ENCODE measurements at places on chromosomes 4 and X.

DNA sequence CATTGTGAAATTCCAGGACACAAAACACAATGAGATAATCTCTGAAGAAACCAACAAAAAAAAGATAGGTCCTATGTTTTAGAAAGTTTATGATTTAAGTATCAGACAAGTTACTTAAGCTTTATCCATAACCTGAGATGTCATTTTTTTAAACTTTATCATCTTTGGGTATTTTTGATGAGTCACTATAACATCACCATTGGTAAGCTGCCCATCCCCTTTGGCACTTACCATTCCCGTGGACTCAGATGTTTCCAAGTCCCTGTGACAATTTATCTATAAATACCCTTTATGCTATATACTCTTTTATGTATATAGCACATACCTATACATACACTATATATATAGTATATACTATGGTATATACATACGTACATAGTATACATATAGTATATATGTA is 198.9 kb upstream of the GEMIN8 start:
- no peak for DNase-seq

- no peak for DNase-seq
Measured at GRCh38 chrX:41956027-41956426, 32.7 kb upstream of the CASK start.

- DNase-seq = no peak
Measured at GRCh38 chr4:7460566-7460965, 25.8 kb upstream of the PSAPL1 start.

- no peak for DNase-seq
Measured at GRCh38 chr4:24686866-24687692, 102.7 kb upstream of the DHX15 start.

DNA sequence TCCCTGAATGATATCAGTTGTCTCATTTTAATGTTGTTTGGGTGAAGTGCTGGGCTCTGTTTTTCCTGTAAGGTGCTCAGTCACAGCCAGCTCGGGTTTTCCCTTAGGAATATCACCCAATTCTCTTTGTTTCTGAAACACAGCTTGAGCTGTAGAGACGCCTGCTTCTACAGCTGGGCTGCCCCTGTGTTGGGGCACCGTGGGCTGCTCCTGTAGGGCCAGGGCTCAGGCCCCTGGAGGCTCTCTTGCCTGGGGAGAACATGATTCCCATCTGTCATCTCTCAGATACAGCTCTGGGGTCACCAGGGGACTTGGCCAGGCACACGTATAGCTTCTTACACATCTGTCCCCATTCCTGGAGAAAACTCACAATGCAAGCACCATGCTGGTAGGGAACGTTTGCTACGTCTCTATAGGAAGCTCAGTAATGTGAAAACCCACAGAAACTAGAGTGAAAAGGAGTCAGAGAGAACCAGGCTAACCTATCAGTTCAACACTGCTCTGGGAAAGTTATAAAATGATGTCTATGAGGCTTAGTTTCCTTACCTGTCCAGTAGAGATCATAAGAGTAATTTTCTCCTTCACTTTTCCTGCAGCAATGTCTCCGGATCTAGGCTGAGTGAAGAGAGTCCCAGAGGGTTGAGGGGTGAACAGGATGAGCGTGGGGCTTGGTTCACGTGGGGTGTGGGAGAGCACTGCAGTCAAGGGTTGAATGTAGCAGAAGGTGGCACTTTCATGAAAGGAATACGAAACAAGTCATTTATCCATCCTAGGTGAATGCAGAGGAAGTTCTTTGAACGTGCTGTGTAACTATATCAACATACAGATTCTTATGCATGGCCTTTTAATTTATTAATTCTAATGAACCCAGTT is 14.5 kb downstream of the FHDC1 start:
- DNase-seq = no peak

DNA sequence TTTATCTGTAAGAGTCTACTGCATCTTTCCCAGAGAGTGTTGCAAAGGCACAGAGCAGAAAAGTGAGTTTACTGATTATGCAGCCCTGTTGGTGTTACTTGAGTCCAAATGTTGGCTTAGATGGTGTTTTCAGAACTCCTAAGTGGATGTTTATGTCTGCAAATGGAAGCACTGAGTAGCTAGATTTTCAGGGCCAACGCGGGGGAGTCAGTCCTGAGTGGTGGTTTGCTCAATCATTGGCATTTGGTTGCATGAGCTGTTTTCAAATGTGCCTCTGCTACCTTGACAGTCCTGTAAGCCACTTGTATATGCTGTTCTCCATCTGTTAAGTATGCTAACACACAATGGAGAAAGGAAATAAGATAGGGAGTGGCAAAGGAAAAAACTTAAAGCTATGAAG is 45.4 kb downstream of the MAMLD1 start:
- no peak for DNase-seq

- DNase-seq = no peak
Measured at GRCh38 chrX:73847991-73848390, 285.0 kb downstream of the CHIC1 start.

DNA sequence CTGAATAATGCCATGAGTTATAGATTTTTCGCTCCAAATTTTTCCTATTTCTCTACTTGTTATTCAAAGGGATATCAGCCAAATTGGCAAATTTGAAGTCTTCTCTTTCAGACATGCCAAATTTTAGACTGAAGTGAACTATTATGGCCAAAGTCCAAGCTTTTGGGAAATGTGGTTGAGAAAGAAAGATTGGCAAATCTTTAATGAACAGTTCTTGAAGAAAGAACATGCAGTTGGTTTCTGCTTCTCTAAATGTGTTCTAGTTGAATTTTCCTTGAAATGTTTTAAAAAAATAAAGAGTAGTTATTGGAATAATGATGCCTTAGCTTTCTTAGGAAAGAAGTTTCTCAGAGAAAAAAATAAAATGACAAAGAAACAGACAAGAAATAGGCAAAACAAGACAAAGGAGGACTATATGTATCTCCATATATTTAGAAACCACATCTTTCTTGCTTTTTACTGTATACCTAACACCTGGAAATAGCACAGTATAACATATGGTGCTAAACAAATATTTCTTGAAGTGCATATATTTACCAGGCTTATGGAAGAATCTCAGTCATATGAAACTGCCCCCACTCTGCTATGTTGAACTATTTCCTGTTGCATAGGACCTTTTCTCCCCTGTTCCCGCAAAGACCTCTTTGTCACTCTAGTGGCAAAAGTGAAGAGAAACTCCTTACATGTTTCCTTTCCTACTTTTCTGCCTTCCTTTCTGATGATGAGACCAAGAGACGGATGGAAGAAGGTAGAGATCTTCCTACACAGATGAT is 250.0 kb downstream of the ARHGAP24 start:
- DNase-seq = no peak

GRCh38 chr4:165384186-165384585 is 5.4 kb downstream of the CPE start:
- DNase-seq = no peak

- DNase-seq = no peak
Measured at GRCh38 chr4:76641351-76641750, 206.3 kb downstream of the SHROOM3 start.

- no peak for DNase-seq
Measured at GRCh38 chr4:101262683-101263082, 84.6 kb downstream of the PPP3CA start.

DNA sequence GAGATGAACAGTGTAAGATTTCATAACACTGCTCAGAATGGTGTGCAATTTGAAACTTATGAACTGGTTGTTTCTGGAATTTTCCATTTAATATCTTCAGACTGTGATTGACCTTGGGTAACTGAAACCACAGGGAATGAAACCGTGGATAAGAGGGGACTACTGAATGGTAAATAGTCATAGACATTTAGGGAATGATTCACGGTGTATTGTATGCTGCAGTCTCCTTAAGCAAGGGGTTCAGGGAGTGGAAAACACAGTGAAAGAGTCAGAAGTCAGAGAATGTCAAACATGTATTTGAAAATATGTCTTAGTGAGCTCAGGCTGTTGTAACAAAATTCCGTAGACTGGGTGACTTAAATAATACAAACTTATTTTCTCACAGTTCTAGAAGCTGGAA is 398.2 kb upstream of the DIPK2B start:
- DNase-seq = no peak

- no peak for DNase-seq
Measured at GRCh38 chrX:31931225-31931624, 859.4 kb upstream of the FTHL17 start.

- no peak for DNase-seq
Measured at GRCh38 chr4:94531991-94532789, 80.4 kb downstream of the PDLIM5 start.

DNA sequence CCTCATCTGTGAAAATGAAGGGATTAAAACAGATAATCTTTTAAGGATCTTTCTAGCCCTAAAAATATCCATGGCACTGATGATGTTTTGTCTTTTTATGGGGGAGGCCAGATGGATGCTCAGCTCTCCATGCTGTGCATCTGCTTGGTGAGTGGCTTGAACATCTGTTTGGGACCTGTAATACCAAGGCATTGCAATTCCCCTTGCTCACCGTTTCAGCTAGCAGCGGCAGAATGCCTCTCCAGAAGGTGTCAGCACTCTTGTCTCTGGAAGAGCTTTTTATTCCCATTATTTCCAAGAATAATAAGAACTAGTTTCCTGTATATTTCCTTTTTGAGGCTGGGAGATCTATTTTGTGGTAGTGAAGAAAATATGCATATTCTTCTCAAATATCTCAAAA is 151.9 kb upstream of the ANK2 start:
- no peak for DNase-seq

DNA sequence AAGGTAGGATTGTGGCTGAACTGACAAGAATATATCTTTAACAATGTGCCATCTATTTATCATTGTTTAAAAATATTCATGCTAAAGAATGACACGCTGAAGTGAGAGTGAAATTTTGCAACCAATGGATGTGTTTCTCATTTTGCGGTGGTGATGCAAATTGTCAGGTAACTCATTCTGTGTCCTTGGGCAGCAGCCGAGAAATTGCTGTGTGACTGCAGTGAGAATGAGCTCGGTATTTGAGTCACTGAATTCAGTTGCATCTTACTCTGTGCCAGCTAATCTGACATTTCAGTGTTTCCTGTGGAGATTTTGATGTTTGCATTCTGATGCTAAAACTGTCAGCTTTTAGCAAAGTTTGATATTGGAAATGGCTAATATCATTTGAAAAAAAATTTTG is 28.1 kb downstream of the MCUB start:
- no peak for DNase-seq

DNA sequence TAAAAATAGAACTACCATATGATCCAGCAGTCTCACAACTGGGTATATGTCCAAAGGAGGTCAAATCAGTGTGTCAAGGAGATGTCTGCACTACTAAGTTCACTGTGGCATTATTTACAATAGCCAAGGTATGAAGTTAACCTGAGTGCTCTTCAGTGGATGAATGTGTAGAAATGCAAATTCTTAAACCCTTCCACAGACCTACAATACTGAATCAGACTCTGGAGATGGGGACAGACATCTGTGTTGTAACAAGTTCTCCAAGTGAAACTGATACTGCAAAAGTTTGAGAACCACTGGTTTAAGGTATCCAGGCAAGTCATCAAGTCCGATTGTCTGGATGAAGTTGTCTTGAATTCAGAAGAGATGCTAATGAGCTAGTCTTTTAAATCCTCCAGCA is 38.5 kb downstream of the SMAD1 start:
- no peak for DNase-seq
